Esophagus squamous epithelium (tissue), 5 donors: ENCODE measurements at places on chromosomes 2 and 18. TPM values are rescaled to one million over a fixed set of nuclear protein-coding genes. Genes with fewer than 3 reads are reported as not detected.

DNA sequence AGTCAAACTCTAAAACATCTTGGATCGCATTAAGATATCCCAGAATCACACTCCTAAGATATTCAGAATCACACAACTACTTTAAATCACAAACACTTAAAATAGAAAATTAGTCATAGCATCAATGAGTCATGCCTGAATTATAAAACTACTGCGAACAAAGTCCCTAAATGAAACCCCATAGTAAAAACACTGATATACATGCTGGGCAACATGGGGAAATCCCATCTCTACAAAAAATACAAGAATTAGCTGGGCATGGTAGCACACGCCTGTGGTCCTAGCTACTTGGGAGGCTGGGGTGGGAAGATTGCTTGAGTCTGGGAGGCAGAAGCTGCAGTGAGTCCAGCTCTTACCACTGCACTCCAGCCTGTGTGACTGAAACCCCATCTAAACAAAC lies 101.7 kb downstream of the COBLL1 start:
- no peak for DNase-seq

- no peak for DNase-seq
Measured at GRCh38 chr18:55981712-55982475, 393.9 kb upstream of the TCF4 start.

- DNase-seq = no peak
Measured at GRCh38 chr2:62215306-62216064, 19.6 kb downstream of the B3GNT2 start.

- DNase-seq = no peak
Measured at GRCh38 chr2:213740453-213740852, 456.2 kb downstream of the SPAG16 start.

DNA sequence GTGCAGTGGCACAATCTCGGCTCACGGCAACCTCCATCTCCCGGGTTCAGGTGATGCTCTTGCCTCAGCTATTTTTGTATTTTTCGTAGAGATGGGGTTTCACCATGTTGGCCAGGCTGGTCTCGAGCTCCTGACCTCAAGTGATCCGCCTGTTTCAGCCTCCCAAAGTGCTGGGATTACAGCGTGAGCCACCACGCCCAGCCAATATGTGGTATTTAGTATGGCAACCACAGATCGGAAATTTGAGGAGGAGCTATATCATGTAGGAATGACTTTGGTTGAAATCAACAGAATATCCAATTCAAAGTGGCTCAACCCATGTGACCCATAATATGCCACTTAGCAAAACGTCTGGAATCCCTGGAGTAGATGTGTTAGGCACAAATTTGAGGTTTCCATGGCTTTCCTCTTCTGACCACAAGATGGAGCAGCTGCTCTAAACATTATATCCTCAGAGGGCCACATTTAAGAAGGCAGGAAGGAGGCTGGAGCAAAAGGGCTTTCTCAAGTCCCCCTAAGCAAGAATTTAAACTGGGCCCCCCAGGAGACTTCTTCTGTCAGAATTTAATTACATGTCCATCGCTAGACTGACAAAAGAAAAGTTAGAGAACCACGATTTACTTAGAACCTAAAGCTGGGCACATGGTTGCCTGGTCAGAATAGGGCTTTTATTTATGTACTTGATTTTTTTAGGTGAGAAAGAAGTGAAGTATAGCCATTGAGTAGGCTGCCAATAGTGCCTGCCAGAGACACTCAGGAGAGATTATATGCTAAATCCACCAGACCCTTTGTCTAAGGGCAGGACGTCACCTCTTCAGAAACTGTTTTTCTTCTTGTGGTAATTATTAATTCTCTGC lies 49.6 kb upstream of the ITSN2 start:
- no peak for DNase-seq

GRCh38 chr2:129911363-129912065 lies 68.0 kb upstream of the RAB6C start:
- no peak for DNase-seq

- no peak for DNase-seq
Measured at GRCh38 chr2:58065248-58065647, 18.6 kb downstream of the VRK2 start.

The CCDC121 gene
- total RNA-seq = 0.44 TPM

The UBR3 gene
- total RNA-seq = 41.5 TPM

The SALL3 gene
- not detected for total RNA-seq
